ENCODE measurements at places on chromosomes 7 and 10.

DNA sequence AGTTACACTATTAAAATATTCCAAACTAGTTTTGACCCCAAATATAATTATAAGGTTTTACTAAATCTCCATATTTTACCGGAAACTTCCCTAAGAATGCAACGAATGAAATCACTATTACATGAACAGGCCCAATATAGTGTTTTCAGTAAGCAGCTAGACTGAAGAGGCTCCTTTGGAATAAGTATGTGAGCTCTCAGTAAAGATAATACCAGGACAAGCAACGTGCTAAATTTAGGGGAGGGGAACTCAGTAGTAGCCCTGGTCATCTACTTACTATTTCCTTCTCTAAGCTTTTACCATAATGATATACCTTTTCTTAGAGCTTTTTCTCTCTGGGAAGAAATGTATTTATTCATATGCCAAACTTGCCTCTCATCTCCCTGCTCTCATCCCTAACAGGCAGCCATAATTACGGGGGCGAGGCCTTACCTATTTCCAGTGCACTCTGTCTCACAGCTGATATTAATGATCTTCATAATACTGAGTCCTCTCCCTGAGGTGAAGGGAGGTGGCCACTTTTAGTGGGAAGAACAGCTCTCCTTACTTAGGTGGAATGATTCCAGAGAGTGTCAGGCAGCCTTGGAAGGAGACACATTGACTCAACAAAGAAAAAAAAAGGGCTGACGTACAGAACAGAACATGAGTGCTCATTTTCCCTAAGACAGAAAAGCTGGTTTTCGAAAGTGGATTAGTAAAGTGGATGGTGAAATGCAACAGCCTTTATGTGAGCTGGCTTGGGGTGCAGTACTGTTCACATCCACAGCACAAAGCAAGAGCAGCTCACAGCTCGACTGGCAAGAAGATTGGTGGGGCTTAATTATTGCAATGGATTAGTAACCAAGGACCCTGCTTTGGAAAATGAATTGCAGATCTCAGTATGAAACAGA, 165.4 kb downstream of the GLI3 start:
- no peak overlapping the region for H3K4me3 ChIP-seq
- H3K27ac ChIP-seq, result no peak overlapping the region
- H3K27me3 ChIP-seq, result no peaks in the 10 kb centered on the region
- no peaks in the 10 kb centered on the region for H3K4me1 ChIP-seq
- DNase-seq, result no peak

DNA sequence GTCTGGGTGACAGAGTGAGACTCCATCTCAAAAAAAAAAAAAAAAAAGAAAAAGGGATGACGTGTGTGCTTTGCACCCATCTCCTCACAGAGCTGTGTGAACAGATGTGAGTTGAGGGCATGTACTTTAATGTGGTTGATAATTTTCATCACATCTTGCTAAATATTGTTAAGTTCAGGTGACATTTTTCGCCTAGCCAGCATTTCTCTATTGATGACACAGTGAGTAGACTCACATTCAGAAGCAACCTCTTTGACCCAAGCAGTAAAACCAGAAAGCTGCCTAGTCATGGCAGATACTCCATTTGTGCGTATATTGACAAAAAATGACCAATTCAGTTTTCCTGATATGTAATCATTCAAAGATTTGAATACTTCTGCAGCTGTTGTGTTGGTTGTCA, 126.0 kb downstream of the ATRNL1 start:
- no peak overlapping the region for H3K4me3 ChIP-seq
- no peak overlapping the region for H3K27ac ChIP-seq
- H3K27me3 ChIP-seq, result no peaks in the 10 kb centered on the region
- DNase-seq, result no peak

DNA sequence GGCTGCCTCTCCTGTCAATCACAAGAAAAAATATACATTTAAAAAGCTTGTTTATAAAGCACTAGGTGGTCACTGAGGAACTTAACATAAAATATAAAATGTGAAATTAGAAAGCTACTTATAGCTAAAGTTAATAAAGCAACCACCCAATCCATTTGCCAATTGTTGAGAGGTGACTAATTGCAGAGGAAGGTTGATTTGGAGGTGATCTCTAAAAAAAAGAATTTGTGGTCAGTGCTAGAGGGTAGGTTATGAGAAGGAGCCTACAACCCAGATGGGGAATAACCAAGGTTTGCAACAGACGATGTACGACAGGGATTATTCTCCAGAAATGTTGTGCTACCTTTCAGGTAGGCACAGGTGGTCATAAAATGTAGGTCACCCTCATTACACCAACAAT, 444.2 kb upstream of the C7orf33 start:
- no peak overlapping the region for H3K27ac ChIP-seq
- no peaks in the 10 kb centered on the region for H3K36me3 ChIP-seq
- H3K27me3 ChIP-seq, result no peaks in the 10 kb centered on the region
- no peak for DNase-seq
- H3K4me3 ChIP-seq, result no peak overlapping the region

DNA sequence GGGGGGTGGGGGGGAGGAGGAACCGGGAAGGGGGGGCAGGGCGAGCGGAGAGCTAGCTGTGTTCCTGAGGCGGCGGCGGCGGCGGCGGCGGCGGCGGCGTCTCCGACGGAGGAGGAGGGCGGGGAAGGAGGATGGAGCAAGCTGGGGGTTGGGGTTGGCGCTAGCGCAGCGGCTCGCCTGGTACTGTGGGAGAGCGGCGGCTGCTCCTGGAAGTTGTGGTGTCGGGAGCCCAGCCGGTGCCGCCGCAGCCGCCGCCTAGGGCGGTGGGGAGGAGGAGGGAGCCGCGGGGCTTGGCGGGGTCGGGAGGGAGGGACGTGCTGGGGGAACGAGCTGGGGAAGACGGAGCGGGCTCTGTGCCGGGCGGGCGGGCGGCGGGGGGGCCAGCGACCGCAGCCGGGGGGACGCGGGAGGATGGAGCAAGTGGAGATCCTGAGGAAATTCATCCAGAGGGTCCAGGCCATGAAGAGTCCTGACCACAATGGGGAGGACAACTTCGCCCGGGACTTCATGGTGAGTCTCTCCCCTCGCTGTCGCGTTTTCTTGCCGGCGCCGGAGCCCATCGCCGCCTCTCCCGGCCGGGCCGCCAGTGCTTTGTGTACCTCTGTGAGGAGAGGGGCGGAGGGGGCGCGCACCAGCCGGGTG, at the start of gene PTPN12:
PTPN12 (plus strand) TSS at position 160 of the 642 bp plus-strand sequence; CDS start at position 412, 252 bp downstream.
- H3K27me3 ChIP-seq, result no peaks in the 10 kb centered on the region
- H3K4me1 ChIP-seq, result peaks cover 17% of the 10 kb centered on the region
- H3K4me3 ChIP-seq, result peak within 1 kb of the TSS; percentile 93
- peak within 1 kb of the TSS; percentile 83 for H3K27ac ChIP-seq

- no peak overlapping the region for H3K27ac ChIP-seq
- H3K4me1 ChIP-seq, result no peaks in the 10 kb centered on the region
- H3K27me3 ChIP-seq, result peaks cover 10% of the 10 kb centered on the region
- DNase-seq, result no peak
- H3K4me3 ChIP-seq, result no peak overlapping the region
- peaks cover 3% of the 10 kb centered on the region for H3K36me3 ChIP-seq
These were observed 64.9 kb downstream of the EEPD1 start for GRCh38 chr7:36217961-36218284.

Data from central memory CD8-positive, alpha-beta T cell (primary cell).